ENCODE measurements at places on chromosomes 16 and 17.

- no peak for DNase-seq
- no peak overlapping the region for H3K4me3 ChIP-seq
- H3K27ac ChIP-seq, result no peak overlapping the region
- H3K4me1 ChIP-seq, result peaks cover 2% of the 10 kb centered on the region
Measured at GRCh38 chr17:9009737-9010136, 11.6 kb upstream of the NTN1 start.

GRCh38 chr17:47277921-47278320, 24.3 kb downstream of the ITGB3 start:
- no peak overlapping the region for H3K4me3 ChIP-seq
- H3K36me3 ChIP-seq, result peaks cover 44% of the 10 kb centered on the region
- H3K27me3 ChIP-seq, result no peaks in the 10 kb centered on the region
- DNase-seq, result no peak
- peak overlapping the region; percentile 79 for H3K27ac ChIP-seq
- peaks cover 72% of the 10 kb centered on the region for H3K4me1 ChIP-seq

GRCh38 chr17:83024218-83024971, 55.0 kb upstream of the METRNL start:
- no peaks in the 10 kb centered on the region for H3K4me1 ChIP-seq
- no peaks in the 10 kb centered on the region for H3K27me3 ChIP-seq
- peaks cover 7% of the 10 kb centered on the region for H3K36me3 ChIP-seq
- DNase-seq, result no peak
- no peak overlapping the region for H3K27ac ChIP-seq

DNA sequence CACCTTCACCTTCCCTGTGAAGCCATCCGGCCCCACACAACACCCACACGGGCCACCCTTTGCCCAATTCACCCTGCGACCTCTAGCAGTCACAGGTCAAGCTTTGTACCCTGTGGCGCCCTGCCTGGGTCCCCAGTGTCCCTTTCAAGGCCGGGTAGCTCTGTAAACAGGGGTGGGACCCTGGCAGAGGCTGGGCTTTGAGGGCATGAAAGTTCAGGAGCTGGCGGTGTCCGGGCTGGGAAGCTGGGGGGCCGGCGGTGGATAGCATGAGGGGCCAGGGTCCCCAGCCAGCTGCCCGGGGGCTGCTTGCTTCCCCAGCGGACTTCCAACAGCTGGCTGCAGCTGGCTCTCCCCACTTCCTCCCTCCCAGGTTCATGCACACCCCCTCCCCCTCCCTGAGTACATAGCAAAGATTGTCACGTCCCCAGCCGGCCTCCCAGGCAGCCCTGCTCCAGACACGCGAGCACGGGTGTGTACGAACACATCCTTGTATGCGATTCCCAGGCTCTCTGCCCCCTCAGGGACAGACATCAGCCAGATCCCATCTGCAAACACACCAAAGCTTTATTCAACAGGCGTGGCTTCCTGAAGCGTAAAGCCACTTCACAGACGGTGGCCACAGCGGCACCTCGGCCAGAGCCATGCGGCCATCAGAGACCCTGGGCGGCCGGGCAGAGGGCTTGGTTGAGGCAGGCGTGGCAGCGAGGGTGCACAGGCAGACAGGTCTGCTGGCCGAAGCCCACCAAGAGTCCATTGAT, 8.2 kb downstream of the NTHL1 start:
- peaks cover 11% of the 10 kb centered on the region for H3K27me3 ChIP-seq
- no peak for DNase-seq
- H3K4me1 ChIP-seq, result peaks cover 11% of the 10 kb centered on the region

DNA sequence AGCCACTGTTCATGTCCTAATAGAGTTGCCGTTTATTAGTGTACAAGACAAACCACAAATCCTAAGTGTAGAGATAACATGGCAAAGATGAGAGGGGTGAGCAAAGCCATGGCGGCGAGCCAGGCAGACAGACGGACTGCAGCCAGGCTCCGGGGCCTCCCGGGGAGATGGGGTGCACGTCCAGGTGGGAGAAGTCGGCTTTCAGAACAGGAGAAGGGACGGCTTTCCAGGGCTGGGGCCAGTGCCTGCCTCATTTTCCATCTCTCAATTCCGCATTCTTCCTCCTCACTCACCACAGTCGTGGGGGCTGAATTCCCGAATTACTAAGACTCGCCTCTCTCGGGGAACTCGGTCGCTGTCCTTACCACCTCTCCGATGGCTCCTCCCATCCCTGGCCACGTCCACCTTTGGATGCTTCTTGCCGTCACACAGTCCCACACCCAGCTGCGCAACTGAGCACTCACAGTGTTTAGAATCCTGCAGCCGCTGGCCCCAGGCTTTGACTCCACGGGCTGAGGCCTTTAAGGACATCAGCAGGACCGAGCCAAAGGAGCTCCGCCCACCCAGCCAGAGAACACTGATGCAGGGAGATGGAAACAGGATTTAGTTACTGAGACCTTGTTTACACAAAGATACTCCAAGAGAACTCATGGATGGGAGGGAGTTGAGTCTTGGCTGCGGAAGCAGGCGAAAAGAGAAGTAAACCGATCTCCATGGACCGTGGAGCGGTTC, 59.7 kb downstream of the RNF112 start:
- H3K27me3 ChIP-seq, result peaks cover 4% of the 10 kb centered on the region
- no peaks in the 10 kb centered on the region for H3K4me1 ChIP-seq
- no peak overlapping the region for H3K27ac ChIP-seq

DNA sequence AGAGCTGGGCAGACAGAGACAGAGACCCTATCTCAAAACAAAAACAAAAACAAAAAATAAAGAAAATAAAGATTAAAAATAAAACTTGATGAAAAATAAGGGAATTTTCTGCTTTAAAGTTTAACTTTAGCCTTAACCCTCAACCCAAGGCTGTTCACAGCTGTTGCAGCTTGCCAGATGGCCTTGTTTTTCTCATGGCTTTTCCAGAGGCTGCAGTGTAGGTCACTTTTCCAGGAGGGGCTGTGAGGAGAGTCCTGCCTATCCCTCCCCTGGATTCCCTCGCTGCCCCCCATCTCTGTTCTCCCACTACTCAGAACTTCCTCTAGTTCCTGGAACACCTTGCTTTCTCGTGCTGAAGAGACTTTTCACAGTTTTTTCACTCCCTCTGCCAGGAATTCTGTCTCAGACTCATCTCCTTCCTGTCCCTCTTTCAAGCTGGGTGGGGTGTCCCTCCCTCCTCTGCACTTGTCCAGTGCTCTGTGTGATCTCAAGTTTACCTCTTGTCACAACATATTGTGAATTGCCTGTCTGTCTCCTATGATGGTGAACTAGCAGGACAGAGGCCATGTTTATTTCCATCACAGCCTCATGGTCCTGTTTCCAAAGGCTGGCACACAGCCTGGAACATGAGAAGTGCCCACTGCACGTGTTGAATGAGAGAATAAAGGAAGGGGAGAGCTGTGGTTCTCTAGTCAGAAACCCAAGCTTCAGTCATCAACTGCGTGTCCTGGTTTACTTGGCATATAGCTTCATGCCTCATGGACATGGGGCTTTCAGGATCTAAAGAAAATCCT, 69.9 kb upstream of the MSI2 start:
- no peak overlapping the region for H3K27ac ChIP-seq
- H3K4me3 ChIP-seq, result no peak overlapping the region
- no peak for DNase-seq

DNA sequence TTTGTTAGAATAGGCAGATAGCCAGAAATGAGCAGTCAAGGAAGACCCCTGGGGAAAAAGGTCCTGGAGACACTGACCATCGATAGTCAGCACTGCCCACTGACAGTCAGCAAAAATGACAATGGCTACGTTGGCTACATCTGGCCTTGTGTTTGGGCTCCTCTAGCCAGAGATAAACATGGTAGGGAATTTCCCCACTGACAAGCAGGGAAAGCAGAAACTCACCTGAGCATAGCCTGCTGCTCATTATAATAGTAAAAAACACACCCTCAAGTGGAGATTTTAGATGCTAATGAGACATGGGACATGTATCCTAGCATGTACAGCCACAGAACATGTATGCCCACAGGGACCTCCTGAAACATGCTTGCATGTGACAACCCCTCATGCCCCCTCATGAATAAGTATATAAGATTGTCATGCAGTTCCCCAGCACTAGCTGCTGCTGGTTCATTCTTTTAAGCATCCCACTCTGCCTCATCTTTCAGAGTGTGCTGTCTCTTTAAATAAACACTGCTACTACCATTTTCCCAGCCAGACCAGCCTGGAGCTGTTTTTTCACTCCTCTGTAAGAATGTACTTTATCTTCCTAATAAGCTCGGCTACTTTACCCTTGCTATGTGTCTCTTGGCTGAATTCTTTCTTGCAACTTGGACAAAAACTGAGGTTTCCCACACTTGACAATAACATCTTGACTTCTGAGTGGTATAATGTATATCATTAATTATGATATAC, 550.1 kb upstream of the CDH8 start:
- no peak for DNase-seq
- no peak overlapping the region for H3K4me3 ChIP-seq
- H3K27ac ChIP-seq, result no peak overlapping the region
- H3K36me3 ChIP-seq, result no peaks in the 10 kb centered on the region

- peak overlapping the region; percentile 37 for H3K27ac ChIP-seq
- no peak overlapping the region for H3K4me3 ChIP-seq
- peaks cover 69% of the 10 kb centered on the region for H3K36me3 ChIP-seq
- H3K27me3 ChIP-seq, result no peaks in the 10 kb centered on the region
Measured at GRCh38 chr16:11046382-11046931, 102.1 kb downstream of the CLEC16A start.

DNA sequence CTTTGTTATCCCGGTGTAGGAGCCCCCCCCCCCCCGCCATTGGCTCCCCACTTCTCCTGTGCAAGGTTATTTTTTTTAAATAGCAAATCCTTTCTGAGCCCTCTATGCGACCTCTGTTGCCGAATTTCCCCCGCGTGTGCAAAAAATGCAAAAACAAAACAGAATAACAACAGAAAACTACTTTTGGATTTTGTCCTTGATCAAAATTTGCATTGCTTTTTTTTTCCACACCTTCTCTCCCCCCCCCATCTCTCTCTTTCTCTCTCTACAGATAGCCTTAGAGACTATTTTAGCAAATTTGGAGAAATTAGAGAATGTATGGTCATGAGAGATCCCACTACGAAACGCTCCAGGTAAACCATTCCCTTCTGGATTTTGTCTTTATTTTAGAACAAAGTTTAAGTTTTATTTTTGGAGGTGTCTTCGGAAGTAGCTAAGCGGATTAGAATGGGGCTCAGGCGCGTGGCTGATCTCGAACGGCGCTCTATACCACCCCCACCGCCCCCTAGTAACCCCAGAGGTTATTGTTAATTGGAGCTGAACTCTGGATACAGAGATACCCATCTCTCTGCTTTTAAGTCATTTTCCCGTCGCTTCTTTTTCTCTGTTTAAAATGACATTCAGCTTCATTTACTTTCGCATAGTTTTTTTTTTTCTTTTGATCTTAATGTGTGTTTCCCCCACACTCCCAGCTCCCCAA, 1.0 kb downstream of the MSI2 start:
- no peak for DNase-seq
- H3K36me3 ChIP-seq, result peaks cover 15% of the 10 kb centered on the region
- H3K4me3 ChIP-seq, result peak overlapping the region; percentile 93
- no peaks in the 10 kb centered on the region for H3K27me3 ChIP-seq
- H3K4me1 ChIP-seq, result peaks cover 40% of the 10 kb centered on the region

DNA sequence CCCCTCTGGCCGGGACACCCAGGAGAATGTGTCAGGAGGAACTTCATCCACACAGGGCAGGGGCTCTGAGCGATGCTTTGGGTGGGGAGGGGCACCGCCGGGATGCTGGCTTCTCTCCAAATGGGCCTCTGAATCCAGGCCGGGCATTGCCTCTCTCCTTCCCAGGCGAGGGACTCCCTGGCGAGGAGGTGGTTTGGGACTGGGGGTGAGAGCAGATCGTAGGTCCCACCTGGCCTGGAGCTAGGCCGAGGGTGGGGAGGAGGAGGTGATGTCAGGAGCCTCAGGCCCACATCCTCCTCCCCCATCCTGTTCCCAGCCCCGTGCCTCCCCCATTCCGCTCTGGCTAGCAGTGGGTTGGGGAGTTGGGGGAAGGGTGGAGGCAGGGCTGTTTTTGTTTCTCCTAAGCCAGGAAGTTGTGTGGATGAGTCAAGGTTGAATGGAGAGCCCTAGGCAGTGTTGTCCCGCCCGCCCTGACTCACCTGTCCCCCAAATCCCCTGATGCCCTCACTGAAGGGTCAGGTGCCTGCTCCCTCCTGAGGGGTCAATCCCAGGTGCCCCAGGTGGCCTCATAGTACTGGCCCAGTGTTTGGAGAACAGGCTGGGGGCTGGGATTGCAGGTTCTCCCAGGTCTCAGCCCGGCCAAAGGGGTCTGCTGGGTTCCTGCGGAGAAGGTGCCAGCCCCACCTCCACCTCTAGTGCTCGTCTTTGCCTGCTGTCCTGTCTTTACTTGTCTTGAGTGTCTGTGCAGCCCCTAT, 2.8 kb downstream of the GRB7 start:
- H3K27me3 ChIP-seq, result peaks cover 51% of the 10 kb centered on the region
- no peak for DNase-seq
- no peaks in the 10 kb centered on the region for H3K36me3 ChIP-seq
- H3K4me1 ChIP-seq, result peaks cover 27% of the 10 kb centered on the region
- no peak overlapping the region for H3K27ac ChIP-seq

- no peak overlapping the region for H3K27ac ChIP-seq
- no peak for DNase-seq
- no peaks in the 10 kb centered on the region for H3K4me1 ChIP-seq
- H3K27me3 ChIP-seq, result no peaks in the 10 kb centered on the region
Measured at GRCh38 chr17:13353590-13353989, 248.1 kb downstream of the HS3ST3A1 start.

DNA sequence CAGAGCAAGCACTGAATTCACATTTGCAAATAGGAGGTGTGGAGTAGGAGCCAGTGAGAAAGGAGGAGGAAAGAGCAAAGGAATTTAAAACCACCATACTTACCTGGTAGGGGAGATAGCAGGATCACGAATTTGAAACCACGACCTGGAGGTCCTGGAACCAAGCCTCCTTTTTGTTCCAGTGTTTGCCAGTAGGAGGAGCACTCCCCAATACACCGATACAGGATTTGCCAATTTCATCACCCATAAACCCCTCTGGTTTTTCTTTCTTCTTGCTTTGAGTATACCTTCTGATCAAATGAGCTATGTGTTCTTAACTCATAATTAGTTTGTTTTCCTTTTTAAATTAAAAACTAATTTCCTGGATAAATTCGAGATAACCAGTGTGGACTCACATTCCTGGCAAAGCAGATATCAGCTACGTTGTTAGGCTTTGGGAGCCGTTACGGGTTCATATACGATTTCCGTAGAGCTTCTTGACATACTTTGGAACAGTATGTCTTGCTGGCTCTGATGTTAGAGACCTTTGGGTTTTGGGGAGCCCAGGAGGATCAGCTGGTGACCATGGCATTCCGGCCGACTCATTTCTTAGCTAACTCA, 22.7 kb downstream of the BCO1 start:
- H3K27ac ChIP-seq, result no peak overlapping the region
- no peaks in the 10 kb centered on the region for H3K36me3 ChIP-seq
- no peaks in the 10 kb centered on the region for H3K4me1 ChIP-seq
- DNase-seq, result no peak

DNA sequence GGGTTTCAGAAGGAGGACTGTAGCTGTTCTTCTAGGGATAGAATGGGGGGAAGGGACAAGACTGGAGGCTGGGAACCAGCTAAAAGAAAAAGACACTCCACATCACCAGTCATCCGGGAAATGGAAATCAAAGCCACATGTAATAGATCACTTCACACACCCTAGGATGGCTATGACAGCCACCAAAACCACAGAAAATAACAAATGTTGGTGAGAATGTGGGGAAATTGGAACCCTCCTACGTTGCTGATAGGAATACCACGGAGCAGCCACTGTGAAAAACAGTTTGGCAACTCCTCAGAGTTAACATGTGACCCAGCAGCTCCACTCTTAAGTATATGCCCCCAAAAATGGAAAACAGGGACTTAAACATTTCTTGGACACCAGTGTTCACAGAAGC, 2.3 kb downstream of the TLE7 start:
- H3K27ac ChIP-seq, result no peak overlapping the region
- peaks cover 42% of the 10 kb centered on the region for H3K27me3 ChIP-seq
- H3K4me3 ChIP-seq, result no peak overlapping the region
